Right renal cortex interstitium (tissue), 3 donors: ENCODE measurements at places on chromosomes 6 and 20. TPM values are rescaled to one million over a fixed set of nuclear protein-coding genes. Genes with fewer than 3 reads are reported as not detected.

GRCh38 chr20:62482146-62482809 lies 6.5 kb upstream of the GATA5 start:
- no peak for DNase-seq

DNA sequence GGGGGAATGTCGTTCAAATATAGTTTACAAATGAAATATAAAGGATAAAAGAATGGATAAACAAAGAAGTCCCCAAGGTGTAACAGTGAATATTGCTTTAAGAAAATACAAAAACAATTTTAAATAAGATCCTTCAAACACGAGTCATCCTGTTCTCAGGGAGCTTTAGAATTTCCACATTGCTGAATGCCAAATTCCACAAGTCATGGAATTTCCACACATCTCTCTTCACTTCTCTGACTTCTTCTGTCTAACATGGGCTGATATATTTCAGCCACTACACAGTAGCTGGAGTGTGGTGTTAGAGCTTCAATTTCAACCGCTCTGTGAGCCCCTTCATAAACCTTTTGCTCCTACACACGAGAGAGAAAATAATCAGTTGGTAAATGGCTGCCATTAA lies 28.0 kb downstream of the IL22RA2 start:
- DNase-seq = no peak

The BTBD9 gene
- polyA plus RNA-seq = 14.7 TPM

- no peak for DNase-seq
Measured at GRCh38 chr6:74715355-74716085, 490.3 kb downstream of the COL12A1 start.

DNA sequence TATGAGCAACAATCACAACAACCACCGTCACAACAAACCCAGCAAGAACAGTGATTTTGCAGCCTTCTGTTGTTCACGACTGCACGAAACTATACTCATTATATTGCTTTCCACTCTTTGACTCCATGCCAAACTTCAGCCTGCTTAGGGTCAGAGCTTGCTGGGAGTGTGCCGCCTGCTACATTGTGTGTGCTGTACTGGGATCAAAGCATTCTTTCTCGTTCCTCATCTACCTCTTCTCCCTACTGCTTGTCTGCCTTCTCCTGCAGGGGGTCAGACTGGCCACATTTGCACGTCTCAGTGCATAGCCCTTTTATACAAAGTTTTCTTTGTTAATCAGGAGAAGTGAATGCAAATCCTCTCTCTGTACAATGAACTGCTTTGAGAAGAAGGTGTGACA lies 401.6 kb upstream of the CITED2 start:
- DNase-seq = no peak

The EPPIN gene
- polyA plus RNA-seq = 0.10 TPM

DNA sequence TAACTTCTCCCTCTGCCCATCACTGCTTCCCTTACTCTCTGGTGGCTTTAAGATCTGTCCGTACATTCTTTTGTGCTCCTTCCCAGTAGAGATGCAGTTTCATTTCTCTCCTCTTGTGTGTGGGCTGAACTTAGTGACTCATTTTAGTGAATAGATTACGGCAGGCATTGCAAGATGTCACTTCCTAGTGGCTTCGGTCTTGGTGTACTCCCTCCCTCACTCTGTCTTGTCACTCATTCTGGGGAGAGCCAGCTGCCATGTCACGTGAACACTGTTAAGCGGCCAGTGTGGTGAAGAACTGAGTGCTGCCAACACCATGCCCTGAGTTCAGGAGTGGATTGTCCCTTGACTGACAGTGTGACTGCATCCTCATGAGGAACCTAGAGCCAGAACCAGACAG lies 115.9 kb downstream of the OTOR start:
- DNase-seq = no peak

The PNPLA1 gene
- 3.1 TPM for polyA plus RNA-seq

The SYCP2 gene
- polyA plus RNA-seq = 6.9 TPM

GRCh38 chr6:132081338-132081737 lies 130.2 kb upstream of the CCN2 start:
- DNase-seq = no peak

DNA sequence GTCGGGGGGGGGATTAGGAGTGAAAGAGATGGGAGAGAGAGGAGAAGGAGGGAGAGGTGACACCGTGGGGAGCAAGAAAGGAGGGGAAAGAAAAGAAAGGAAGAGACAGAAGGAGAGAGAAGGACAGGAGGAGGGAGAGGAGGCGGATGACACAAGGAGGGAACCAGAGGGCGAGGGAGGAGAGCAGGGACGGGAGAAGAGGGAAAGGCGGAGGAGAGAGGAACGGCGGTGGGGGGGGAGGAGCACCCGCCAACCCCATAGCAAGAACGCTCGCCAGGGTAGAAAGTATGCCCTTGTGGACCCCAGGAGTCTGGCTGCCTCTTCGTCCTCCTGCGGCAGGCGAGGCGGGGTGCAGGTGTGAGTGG lies 4.5 kb upstream of the INSM1 start:
- DNase-seq = no peak

GRCh38 chr6:41644297-41644879 lies 6.1 kb downstream of the MDFI start:
- no peak for DNase-seq

The ZNF334 gene
- 31.4 TPM for polyA plus RNA-seq

- no peak for DNase-seq
Measured at GRCh38 chr6:79373246-79373645, 138.8 kb upstream of the HMGN3 start.

The CASS4 gene
- polyA plus RNA-seq = 3.6 TPM

DNA sequence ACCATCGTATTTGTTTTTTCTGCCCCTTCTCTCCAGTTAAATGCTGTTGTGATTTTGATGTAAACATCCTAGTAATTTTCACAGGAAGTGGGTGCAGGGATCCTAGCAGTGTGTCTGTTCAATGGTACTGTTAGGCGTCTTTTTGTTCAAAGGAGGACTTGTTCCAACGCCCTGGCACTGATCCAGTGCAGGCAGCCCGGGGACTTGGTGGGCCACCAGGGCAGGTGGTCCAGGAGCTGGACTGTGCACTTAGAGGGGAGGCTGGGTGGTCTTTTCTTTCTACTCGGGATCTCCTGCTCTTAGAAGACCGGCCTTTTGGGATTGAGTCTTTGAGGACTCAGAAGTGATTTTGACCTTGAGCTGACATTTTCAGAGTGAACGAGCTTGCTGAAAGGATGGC lies 41.1 kb upstream of the NKX2-2 start:
- no peak for DNase-seq

The CENPW gene
- polyA plus RNA-seq = 33.5 TPM

GRCh38 chr6:3808759-3809514 lies 40.2 kb upstream of the FAM50B start:
- no peak for DNase-seq
